ENCODE measurements at places on chromosomes 7 and 10. TPM values are rescaled to one million over a fixed set of nuclear protein-coding genes. Genes with fewer than 3 reads are reported as not detected.

The SPDYE8 gene
- total RNA-seq, result not detected

The CCDC172 gene
- not detected for total RNA-seq

The PRKCQ gene
- 3.8 TPM for total RNA-seq

The SYT15 gene
- 2.1 TPM for total RNA-seq

The GDF2 gene
- total RNA-seq, result not detected

The FBXO24 gene
- 0.38 TPM for total RNA-seq

The RAPGEF5 gene
- total RNA-seq, result 30.5 TPM

The C10orf105 gene
- total RNA-seq, result not detected

The ANXA8L1 gene
- not detected for total RNA-seq

The CPA1 gene
- total RNA-seq, result 23,098 TPM

The RAMP3 gene
- total RNA-seq, result 7.5 TPM

The AKR1C4 gene
- 0.14 TPM for total RNA-seq

The GFRA1 gene
- 1.3 TPM for total RNA-seq

The IMPDH1 gene
- 16.8 TPM for total RNA-seq

The ORAI2 gene
- 5.9 TPM for total RNA-seq

The ENTPD7 gene
- total RNA-seq, result 8.4 TPM

The MRPS17 gene
- 6.3 TPM for total RNA-seq

The GNAT3 gene
- not detected for total RNA-seq

The KNDC1 gene
- 0.59 TPM for total RNA-seq

The PRSS2 gene
- 42,431 TPM for total RNA-seq

The PTPN20 gene
- total RNA-seq, result 3.3 TPM

The TFR2 gene
- 0.51 TPM for total RNA-seq

The HOXA11 gene
- total RNA-seq, result not detected

The SUPV3L1 gene
- total RNA-seq, result 11.1 TPM

The TET1 gene
- 1.3 TPM for total RNA-seq

The DPYSL4 gene
- 0.57 TPM for total RNA-seq

The MLLT10 gene
- 10.7 TPM for total RNA-seq

The GPR158 gene
- total RNA-seq, result 0.20 TPM

The PNLIPRP3 gene
- not detected for total RNA-seq

The CPA2 gene
- total RNA-seq, result 12,479 TPM

The CFAP58 gene
- 0.29 TPM for total RNA-seq

The ABCC2 gene
- 1.6 TPM for total RNA-seq

The TMEM196 gene
- total RNA-seq, result 0.62 TPM

The STEAP2 gene
- 7.9 TPM for total RNA-seq

The XRCC2 gene
- total RNA-seq, result 0.24 TPM

The ADAM12 gene
- 3.7 TPM for total RNA-seq

The PGAM2 gene
- total RNA-seq, result 0.50 TPM

The PTPRN2 gene
- 30.0 TPM for total RNA-seq

The CRYGN gene
- 0.09 TPM for total RNA-seq

The GOLGA7B gene
- 2.0 TPM for total RNA-seq

The PON2 gene
- 25.0 TPM for total RNA-seq

The FAM25C gene
- total RNA-seq, result not detected

The WDR91 gene
- total RNA-seq, result 28.9 TPM

The MBL2 gene
- total RNA-seq, result not detected

The NEUROG3 gene
- not detected for total RNA-seq

The NSUN5 gene
- total RNA-seq, result 11.4 TPM

The AIFM2 gene
- total RNA-seq, result 2.3 TPM

The NRG3 gene
- total RNA-seq, result 0.14 TPM

The SLC26A5 gene
- 0.34 TPM for total RNA-seq

The HHEX gene
- 21.6 TPM for total RNA-seq

The GHRHR gene
- total RNA-seq, result not detected

Measured in pancreas (tissue), 10 donors.